ENCODE measurements at places on chromosomes 5 and 9. TPM values are rescaled to one million over a fixed set of nuclear protein-coding genes. Genes with fewer than 3 reads are reported as not detected.

FBXO38 gene
- 49.9 TPM for total RNA-seq

DNA sequence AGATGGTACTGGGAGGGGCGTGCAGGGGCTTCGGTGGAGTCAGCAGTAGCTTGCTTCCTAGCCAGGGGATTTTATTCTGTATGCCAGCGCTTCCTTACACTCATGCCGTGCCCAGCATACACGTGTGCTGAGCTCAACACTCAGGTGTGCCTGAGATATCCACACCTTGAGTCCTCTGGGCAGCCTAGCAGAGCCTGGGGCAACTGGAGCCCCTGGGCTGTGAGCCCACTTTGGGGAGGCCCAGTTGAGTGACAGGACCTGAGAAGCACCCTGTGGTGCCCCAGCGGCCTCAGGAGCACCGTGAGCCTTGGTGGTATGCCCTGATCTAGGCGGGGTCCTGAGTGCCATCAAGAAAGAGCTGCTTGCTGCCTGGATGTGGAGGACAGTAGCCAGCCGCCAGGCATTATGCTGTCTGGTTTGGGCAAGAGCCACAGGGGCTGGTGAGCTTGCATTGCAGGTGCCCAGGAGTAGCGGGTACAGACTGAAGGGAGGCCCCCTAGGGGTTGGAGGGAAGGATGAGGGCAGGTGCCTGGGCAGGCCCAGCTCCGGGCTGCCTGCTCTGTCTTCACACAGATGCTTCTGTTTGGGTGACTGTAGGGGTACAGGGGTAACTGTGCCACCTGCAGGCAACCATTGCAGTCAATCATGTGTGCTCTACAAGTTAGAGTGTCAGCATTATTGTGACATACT lies 42.9 kb downstream of the BNIP1 start:
- peak; percentile 20 for DNase-seq

- no peak for DNase-seq
Measured at GRCh38 chr5:129966071-129966470, 61.8 kb downstream of the CHSY3 start.

DNA sequence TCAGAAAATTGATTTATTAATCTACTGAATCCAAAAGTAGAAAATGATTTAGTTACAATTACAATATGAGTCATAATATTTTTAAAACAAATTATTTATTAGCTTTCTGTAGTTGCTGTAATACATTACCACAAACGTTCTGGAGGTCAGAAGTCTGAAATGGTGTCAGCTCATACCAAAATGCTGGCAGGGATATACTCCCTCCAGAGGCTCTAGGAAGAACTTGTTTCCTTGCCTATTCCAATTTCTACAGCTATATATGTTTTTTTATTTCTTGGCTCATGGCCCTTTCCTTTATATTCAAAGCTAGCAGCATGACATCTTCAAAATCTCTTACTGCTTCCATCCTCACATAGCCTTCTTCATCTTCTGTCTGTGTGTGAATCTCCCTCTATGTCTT lies 667.9 kb upstream of the ITGA1 start:
- DNase-seq, result no peak

- DNase-seq, result no peak
Measured at GRCh38 chr5:154302161-154302560, 111.6 kb downstream of the GALNT10 start.

GRCh38 chr9:134046894-134047681 lies 20.7 kb downstream of the BRD3 start:
- no peak for DNase-seq

DNA sequence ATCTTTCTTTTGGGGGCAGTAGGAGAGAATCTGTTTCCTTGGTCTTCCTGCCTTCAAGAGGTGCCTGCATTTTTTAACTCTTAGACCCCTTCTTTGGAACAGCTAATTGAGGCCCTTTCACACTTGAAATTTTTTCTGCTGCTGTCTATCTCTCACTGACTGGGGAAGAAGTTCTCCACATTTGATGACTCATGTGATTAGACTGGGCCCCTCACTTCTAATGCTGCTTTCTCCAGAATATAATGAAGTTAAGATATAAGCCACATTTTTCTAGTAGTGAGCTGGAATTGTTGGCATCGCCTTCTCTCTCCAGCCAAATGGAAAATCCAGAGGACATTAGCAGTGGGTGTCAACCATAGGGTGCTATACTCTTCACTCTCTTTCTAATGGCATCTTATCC lies 12.4 kb downstream of the ZNF474 start:
- no peak for DNase-seq

- no peak for DNase-seq
Measured at GRCh38 chr5:8322484-8322883, 453.5 kb downstream of the MTRR start.

GRCh38 chr5:135452321-135453030 lies at the start of gene TIFAB:
Gene TIFAB (minus strand): TSS chr5:135452351. CDS start chr5:135449939, 2,412 bp downstream.
- no peak for DNase-seq

Data from thymus (tissue), 14 donors.